ENCODE measurements at places on chromosomes 11 and 22.

- no peak for DNase-seq
These were observed 26.3 kb upstream of the SORL1-AS1 start for GRCh38 chr11:121478895-121479697.

DNA sequence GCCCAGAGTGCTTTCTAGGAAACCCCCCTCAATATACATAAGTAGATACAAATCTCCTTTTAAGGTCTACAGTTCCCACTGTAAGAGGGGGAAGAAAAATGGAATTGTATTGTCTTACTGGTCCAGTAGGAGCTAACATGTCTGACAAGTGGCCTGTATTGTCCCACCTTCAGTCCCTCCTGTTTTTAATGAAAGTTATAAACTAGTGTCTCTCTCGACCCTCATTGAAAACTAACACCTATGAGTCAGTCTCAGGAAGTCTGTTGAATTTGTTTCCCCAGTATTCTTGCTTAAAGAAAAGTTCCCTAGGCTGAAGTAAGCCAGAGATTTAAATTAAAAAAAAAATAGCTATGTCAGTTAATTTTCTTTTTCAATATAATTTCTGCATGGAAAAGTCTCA lies 69.3 kb downstream of the TTC17 start:
- no peak for DNase-seq

GRCh38 chr11:102458548-102458947 lies 6.0 kb upstream of the TMEM123 start:
- DNase-seq: no peak

GRCh38 chr11:117022526-117022925 lies 75.7 kb downstream of the SIK3 start:
- DNase-seq: no peak

- DNase-seq: no peak
These were observed 130.0 kb upstream of the NTM start for GRCh38 chr11:131240421-131240820.

DNA sequence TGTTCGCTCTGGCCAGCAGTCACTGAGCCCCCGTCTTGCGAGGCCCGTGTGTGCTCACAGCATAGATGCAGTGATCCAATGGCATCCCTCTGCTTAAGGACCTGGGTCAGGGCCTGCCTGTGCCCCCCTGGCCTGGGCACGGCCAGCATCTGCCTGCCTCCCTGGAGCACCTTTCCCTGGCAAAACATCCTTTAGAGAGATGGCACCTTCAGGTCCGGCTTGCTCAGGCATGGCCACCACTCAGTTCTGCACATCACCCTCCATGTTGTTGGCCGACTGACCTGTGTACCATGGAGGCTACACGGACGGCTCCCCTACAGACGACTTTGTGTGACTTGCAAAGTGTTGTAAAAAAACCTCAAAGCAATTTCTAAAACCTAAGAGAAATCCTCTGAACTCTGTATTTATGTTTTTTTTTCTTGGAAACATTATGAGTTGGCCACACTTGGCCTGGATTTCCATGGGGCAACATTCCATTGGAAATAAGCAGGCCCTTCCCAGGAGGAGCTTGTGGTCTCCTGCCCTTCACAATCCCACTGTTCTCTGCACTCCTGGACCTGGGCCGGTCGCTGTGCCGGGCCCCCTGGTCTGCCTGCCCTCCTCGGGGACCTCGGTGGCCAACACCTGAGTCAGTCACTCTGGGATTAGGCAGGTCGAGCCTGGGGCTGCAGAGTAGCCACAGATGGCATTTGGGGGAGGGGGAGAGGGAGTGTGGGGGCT lies 592.4 kb downstream of the TBC1D22A start:
- no peak for DNase-seq

DNA sequence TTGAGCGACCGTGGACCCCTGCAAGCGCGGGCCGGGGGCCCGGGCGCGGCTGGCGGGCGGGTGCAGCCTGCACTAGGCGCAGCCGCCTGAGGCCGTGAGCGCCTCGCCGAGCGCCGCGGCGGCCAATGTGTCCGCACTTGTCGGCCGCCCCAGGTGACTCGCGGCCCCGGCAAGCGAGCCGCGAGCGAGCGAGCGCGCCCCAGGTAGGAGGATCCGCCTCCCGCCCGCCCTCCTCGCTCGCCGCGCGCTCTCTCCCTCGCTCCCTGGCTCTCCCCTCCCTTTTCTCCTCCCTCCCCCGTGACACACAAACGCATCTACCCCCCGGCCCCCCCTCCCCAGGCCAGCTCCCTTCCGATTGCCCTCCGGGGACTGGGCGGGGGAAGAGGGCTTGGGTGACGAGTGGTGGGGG lies at the start of gene WNT7B:
TSS of gene WNT7B (minus strand) at position 160 of the 409 bp plus-strand sequence. CDS start 408 bp downstream, outside the sequence.
- DNase-seq: no peak

DNA sequence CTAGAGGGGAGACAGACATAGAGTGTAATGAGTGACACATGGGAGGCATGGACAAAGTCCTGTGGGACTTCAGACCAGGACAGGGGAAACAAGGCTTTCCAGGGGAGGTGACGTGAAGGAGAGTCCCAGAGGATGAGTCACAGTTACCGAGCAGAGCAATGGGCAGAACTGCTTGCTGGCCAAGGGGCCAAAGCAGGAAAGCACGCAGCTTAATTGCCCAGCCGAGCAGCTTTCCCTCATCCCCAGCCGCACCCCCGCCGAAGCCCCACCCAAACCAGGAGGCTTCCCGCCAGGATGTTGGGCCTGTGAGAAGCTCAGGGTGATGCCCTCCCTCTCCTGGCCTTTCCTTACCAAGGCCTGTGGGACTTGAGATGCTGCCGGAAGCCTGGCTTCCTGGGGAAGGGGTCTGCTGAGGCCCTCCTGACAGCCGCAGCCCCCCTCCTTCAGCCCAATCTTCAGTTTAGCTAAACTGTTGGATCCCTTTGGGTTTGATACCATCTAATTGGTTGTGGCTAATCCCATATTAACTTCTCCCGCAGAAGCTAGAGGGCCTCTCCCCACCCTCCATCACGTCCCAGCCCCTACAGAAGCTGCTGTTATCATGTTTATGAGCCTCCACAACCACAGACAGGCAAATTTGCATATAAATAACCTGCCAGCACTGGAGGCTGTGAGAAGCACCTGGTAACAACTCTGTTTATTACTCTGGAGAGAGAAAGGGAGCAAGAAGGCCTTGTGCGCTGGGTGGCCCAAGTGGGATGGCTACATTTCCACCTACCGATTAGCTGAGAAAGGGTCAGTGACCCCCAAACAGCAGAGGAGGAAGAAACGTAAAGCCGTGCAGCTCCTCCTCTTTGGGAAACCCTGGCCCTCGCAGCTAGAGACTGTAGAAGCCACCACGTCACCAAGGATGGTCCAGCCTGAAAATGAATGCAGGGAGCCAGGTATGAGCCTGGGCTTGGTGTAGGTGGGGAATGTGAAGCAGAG lies 80.0 kb downstream of the TRIM29 start:
- no peak for DNase-seq

- no peak for DNase-seq
These were observed 1.7 kb upstream of the DGCR2 start for GRCh38 chr22:19123936-19124335.

DNA sequence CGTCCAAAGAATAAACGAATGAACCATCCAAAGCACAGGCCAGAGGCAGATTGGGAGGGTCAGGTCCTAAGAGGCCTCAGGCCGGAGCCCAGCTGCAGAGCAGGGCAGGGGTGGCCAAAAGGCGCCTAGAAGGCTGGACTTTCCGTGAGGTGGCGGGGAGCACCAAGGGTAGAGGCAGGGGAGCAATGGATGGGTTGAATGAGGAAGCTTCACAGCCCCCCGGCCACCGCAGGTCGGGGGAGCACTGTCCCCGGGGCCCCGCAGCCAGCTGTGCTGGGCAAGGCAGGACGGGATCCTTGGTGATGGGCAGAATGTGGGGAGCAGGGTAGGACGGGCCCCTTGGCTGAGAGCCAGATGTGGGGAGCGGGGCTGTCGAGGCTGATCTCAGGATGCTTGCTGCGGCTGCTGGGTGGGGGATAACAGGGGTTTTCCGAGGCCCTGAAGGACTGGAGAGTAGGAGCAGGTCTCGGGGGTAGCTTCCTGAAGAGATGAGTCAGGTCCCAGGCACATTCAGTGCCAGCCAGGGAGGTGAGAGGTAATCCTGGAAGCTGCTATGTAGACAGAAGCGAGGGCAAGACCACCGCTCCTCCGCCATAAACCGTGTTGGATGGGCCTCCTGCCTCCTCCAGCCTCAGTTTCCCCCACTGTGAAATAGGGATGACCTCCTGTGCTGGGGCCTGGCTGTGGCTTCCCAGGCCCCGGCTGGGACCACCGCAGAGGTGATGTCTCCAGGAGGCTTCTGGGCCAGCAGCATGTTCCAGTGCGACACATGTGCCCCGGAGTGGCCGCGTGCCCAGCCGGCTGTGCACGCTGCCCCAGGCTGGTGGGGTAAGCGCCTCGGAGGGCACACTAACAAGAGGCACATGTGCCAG lies 34.6 kb upstream of the KCNQ1OT1 start:
- no peak for DNase-seq

- DNase-seq: no peak
These were observed 4.9 kb upstream of the CCDC86 start for GRCh38 chr11:60836866-60837515.

DNA sequence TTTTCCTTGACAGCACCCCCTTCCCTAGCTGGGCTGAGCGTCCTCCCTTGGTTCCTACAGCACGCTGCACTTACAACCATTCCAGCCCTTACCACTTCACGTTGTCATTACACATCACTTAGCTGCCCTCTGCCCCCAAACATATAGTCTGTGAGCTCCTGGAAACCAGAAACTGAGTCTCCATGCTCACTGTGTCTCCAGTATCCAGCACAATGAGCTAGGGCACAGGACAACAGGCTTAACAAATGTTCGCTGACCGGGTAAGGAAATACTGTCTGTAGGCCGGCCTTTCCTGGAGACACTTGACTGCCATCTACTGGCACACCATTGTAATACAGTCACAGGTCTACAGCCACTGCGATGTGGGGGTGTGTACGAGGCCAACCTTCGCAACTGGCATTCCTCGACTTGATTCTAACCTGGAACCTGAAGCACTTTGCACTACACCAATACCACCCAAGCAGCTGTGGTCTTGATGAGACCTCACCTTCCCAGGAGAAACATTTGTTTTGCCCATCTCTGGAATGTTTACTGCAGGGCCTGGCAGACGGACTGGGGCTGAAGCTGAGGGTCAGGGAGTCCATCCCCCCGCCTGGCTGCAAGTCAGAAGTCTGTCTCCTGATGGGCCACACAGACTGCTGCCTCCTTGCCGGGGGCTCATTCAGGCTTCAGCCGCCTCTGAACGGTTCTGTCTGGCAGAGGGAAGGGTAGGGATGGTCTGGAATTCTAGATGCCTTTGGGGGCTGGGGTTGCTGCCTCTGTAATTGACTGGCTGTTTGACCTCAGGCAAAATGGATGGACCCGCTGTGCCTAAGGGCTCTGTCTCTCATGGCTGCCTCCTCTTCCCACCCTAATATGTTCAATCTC lies 72.0 kb downstream of the SYN3 start:
- DNase-seq: peak; percentile 21

- DNase-seq: no peak
These were observed 7.3 kb downstream of the USP47 start for GRCh38 chr11:11848891-11849746.

GRCh38 chr11:68962527-68963250 lies 18.1 kb downstream of the MRGPRD start:
- no peak for DNase-seq

DNA sequence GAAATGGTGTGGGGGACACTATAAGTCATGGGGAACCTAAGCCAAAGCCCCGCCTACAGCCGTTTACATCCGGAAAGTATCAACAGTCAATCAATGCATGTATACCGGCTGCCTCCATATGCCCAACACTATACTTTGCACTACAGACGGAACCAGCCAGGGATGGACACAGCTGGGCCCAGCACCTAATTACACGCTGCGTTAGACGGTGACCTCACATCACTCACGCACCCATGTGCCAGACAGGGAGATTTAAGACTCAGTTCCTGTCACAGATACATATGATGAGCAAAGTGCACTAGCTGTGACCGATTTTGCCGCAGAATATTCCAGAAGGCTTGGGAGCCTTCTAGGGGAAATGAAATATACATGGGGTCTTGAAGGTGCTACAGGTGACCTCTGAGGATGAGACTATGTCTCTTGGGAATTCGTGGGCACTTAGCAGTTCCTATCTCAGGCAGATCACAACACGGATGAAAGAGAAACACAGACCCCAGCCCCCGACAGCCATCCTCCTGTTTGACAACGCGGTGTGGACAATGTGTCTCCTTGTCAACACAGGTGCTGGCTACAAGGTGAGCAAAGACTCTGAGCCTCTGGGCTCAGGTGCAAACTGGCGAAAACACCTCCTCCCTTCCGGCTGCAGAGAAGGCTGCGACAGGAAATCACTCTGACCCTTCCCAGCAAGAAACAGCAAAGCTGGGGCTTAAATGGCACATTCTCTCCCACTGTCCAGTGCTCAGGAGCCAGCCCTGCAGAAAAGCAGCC lies 8.0 kb downstream of the AHNAK start:
- no peak for DNase-seq

- DNase-seq: no peak
These were observed 889 bp downstream of the PLAAT4 start for GRCh38 chr11:63537293-63538101.

DNA sequence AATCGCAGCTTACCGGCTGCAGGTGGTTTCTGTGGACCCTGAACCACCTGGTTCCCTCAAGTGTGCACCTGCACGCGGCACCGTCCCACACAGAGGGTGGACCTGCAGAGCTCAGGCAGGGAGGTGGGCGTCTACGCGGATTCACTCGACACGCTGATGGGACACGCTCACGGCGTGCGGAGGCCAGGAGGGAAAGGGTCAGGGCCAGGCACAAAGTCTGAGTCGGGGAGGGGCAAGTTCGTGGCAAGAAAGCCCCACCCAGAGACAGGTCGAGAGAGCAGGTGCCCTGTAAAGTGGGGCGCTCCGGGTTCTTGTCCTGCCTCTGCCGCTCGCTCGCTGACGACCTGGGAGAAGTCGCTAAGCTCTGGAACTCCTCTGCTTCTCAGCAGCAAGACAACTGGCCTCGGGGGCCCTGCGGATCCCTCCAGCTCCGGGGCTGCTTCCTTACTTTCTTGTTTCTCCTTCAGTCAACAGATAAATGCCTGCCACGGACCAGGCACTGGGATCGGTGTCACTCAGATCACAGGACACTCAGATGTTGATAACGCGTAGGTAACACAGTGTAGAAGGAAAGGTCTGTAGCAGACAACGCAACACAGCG lies 72.4 kb upstream of the NUP50 start:
- DNase-seq: no peak

- no peak for DNase-seq
These were observed 615 bp downstream of the STT3A start for GRCh38 chr11:125593114-125593820.

GRCh38 chr11:33379947-33380346 lies 122.8 kb downstream of the HIPK3 start:
- no peak for DNase-seq

- no peak for DNase-seq
These were observed 83.0 kb upstream of the YWHAH start for GRCh38 chr22:31861226-31861840.

GRCh38 chr11:69171476-69172240 lies 15.9 kb downstream of the SMIM38 start:
- DNase-seq: no peak

All from AG04449 (cell line).